ENCODE measurements at places on chromosomes 11 and 22.

- DNase-seq = no peak
Observed at GRCh38 chr11:100404907-100405306, 282.2 kb upstream of the ARHGAP42 start.

DNA sequence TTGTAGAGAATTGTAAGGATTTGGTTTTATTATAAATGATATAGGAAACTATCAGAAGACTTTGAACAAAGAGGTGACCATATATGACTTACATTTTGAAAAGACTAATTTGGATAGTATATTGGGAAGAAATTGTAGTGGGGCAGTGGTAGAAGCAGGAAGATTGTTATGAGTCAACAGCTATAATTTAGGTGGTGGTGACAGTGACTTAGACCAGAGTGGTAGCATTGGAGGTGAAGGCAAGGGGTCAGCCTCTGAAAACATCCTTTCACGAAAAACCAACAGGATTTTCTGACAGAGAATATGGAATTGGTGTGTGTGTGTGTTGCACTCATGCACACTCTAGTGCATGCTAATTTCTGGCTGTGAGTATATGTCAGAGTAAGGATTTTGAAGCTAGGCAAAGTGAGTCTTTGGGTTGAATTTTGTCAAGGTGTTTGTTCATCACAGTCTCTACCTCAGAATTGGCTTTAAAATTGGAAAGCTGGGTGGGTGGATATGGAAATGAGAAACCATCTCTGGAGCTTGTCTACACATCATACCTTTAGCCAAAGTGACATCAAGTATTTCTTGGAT lies 8.2 kb upstream of the HBE1 start:
- DNase-seq = no peak

DNA sequence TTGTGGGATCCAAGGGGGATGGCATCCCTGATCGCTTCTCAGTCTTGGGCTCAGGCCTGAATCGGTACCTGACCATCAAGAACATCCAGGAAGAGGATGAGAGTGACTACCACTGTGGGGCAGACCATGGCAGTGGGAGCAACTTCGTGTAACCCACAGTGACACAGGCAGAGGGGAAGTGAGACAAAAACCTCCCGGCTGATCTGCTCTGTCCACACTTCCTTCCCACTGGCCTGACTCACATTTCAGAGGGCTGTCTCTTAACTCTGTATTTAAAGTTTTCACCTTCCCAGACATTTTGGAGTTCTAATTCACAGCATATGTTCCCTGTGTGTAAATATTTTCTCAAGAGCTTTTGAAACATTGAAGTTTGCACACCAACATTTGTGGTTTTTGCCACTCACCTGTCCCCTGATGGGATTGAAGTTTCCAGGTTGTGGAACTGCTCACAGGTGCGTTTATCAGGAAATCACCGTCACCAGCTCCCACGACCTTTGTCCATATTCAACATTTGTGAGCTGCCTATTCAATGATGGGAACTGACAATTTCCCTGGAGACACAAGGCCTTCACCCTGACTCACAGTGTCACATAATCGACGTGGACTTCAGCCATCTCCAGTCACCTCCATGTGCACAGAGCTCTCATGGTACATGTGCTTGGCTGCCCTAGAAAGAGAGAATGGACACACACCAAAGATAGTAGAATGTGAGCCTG lies 99.2 kb downstream of the VPREB1 start:
- DNase-seq = no peak

GRCh38 chr11:57370251-57370650 lies 10.7 kb downstream of the PRG3 start:
- no peak for DNase-seq

DNA sequence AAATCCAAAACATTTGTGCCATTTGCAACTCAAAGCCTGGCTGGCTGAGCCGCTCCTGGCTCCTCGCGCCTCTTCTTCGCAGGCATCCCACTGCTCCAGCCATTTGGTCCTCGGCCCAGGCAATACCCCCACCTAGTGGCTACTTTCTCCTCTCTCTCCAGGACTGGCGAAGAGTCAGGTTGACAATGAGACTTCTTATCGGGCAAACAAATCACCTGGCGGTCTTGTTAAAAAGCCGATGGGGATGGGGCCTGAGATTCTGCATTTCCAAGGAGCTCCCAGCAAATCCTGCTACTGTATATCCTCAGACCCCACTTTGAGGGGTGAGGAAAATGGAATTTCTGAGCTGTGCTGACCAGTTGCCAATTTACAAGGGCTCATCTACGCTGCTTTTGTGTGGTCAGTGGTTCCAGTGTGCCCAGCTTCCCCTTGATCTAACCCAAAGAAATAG lies 89.0 kb downstream of the ISX start:
- DNase-seq = no peak

DNA sequence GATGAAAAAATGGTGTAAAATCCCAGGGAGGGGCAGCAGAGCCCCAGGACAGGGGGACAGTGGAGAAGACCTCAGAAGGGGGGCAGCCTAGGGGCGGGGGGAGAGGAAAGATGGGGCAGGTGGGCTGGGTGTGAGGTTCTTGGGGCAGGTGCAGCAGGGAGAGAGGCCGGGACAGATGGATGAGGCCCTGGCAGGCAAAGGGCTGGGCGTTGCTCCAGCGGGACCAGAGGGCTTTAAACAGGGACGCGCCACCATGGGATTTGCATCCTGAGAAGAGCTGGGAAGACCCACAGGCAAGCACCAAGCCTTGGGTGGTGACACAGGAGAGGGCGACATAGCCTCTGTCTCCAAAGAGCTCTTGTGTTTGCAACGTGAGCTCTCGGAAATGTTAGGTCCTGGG lies 1342.8 kb downstream of the TBC1D22A start:
- no peak for DNase-seq

GRCh38 chr11:68074584-68075352 lies 35.9 kb downstream of the TCIRG1 start:
- DNase-seq = no peak

GRCh38 chr11:119663279-119663678 lies 65.7 kb downstream of the NECTIN1 start:
- no peak for DNase-seq

GRCh38 chr11:121575250-121575962 lies 122.6 kb upstream of the SORL1-AS1 start:
- no peak for DNase-seq

- DNase-seq = no peak
Observed at GRCh38 chr11:69013009-69013951, at the start of gene MRGPRF. Gene MRGPRF (minus strand): TSS chr11:69013246. CDS start chr11:69009901, 3,345 bp downstream.
